ENCODE measurements at places on chromosomes 1 and 21.

- DNase-seq: peak; percentile 50
Observed at GRCh38 chr1:17494114-17494729, 45.3 kb upstream of the ARHGEF10L start.

GRCh38 chr1:220484135-220484534 lies 43.8 kb upstream of the MARK1 start:
- DNase-seq: no peak

DNA sequence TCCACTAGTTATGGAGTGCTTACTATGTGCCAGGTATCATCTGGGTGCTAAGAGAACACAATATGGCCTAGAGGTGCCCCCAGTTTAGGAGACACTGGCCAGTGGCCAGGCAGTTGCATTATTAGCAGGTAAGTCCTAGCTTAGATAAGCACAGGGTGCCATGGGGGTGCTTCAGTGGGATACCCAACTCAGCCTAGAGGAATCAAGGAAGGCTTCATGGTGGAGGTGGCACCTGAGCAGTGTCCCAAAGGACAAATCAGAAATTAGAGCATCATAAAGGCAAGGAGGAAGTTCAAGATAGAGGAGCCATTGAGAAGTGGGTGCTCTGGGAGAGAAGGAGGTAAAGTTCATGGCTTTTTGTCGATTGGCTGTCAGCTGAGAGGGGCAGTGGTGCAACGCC lies 31.9 kb upstream of the PKP1 start:
- DNase-seq: no peak

GRCh38 chr1:156768610-156769295 lies 1.4 kb downstream of the PRCC start:
- DNase-seq: no peak

DNA sequence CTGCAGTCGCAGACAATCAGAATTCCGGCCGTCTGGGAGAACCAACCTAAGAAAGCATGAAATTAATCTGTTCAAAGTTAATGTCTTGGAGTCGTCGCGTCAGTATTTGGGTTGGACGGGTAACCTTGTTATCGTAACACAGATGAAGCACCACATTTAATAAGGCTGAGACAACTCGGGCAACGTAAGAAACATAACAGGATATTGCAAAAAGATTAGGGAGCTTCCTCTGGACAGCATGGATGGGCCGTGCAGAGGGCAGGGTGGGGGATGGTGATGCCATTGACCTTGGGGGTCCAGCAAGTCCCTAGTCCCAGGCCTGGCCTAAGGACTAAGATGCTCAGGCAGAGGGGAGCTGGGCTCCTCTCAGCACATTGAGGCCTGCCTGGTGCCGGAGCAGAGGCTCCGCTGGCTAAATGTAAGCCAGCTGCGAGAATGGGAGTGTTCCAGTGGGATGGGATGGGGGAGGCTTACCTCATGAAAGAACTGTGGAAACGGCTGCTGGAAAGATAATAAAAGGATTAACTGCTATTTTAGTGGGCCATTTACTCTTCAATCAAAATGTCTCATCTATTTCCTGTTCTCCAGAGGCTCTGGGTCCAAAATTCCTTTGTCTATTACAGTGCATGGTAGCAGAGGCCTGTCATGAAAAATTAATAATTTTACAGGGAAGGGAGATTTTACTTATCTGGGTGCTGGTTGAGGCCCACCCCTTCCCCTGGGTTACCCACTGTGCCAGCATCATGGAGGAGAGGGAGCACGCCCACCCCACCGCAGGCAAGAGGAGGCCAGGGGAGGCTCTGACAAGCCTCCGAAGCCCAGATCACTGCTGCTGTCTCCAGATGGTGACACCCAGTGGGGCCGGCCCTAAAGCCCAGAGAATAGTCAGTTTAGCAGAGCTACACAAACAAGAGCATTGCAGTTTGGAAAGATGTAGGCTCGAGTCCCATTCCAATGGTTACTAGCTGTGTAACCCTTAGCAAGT lies 131.6 kb downstream of the DMRTB1 start:
- DNase-seq: no peak

- DNase-seq: no peak
Observed at GRCh38 chr1:57494530-57495079, 70.7 kb upstream of the DAB1 start.

GRCh38 chr1:9984253-9984652 lies 12.8 kb upstream of the RBP7 start:
- no peak for DNase-seq

DNA sequence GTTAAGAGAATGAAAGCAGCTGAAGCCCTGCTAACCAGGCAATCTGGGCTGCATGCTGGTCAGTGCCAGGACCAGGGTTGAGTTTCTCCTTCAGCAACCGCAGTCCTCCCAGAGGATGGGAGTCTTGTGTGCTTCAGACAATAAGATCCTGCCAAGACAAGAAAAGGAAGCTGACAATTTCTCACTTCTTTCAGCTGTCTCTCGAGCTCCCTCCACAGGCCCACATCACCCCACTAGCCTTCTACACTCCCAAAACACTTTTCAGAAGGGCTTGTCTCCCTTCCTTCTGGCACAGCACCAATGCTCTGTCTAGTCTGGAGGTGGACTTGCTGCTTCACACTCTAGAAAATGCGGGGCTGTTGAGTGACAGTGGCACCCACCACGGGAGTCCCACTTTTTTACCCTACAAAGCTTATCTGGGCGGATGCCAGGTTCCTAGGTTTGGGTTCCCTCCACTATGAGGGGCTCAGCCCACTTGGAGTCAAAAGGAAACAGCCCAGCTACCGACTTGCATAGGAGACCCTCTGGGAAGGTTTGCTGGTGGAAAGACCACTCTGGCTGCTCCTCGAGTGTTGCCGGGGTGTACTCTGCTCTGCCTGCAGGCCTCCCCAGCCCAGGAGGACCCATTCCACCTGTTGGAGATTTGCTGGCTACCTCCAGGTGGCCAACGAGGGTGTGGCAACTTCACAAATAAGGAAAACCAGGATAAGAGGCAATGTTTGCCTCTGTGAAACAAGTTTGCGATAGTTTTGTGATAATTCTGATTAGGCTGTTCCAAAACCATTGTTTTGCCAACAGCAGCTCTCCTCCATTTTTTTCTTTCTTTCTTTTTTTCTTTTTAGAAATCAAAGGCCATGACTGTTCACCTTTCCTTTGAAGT lies 68.9 kb downstream of the TENT5C start:
- peak; percentile 73 for DNase-seq

DNA sequence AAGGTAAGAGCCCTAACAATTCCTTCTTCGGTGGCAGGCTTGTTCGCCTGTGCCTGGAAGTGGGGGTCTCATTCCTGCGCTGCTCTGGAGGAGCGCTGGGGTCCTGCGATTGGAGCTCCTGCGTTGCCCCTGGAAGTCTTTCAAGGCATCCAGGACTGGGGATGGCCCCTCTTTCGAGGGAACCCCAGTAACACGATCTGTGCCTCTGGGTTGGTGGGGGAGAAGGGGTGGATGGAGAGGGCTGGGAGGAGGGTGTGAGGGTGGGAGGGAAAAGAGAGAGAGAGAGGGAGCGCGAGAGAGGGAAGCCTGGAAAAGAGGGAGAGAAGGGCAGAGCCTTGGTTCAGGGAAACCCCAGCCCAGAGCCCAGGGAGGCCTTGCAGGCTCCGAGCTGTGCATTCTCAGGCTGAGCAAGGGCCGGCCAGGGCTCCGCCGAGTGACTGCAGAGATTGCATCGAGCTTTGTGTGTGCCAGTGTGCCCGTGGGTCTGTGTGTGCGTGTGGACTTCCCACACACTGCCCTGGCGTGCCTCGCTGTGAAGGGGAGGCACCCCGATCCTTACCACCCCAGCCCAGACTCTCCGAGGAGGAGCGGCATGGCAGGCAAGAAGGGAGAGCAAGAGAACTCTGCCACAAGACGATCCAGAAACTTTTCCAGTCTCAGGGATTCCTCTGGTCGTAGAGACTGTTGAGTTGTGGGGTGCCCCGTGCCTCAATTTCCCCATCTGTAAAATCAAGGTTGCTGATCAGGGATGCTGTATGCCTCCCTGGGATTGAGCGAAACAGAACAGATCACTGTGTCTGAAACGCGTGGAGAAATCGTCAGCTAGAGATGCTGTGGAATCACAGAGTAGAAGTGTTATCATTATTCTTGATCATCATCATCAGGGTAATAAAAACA lies 619 bp downstream of the BCL9 start:
- DNase-seq: no peak

DNA sequence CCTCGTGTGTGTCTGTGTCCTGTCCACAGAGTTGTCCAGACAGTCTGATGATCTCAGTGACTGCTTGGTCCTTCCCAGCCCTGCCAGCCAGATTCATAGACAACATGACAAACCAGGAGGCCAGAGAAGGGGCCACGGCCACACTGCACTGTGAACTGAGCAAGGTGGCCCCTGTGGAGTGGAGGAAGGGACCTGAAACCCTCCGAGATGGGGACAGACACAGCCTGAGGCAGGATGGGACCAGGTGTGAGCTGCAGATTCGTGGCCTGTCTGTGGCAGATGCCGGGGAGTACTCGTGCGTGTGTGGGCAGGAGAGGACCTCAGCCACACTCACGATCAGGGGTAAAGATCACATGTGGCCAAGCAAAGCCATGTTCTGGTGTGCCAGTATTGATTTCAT lies 96.4 kb downstream of the OBSCN start:
- DNase-seq: no peak

All from CD4-positive, alpha-beta T cell treated with Interleukin-12 subunit alpha and Interleukin-12 subunit beta, for 1 hour (primary cell).